ENCODE measurements at places on chromosomes 5 and 9.

DNA sequence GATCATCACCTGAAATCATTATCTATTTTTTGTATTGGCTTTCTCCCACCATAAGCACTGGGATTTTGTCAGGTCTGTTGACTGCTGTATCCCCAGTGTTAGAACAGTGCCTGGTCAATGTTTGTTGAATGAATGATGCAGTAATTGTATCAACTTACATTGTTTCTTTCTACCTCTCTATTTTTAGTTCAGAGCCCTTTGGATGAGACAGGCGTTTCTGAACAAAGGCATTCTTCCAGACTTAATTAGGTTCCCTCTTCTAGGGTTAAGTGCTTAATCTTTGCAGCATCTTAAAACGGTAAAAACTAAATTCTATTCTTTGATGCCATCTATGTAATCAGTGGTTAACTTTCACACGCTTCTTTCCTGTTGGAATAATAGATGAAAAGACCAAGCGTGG, 26.3 kb downstream of the SLC44A1 start:
- DNase-seq: no peak

- no peak for DNase-seq
These were observed 41.2 kb upstream of the SVEP1 start for GRCh38 chr9:110620726-110621125.

- DNase-seq: no peak
These were observed 276.6 kb downstream of the MAST4 start for GRCh38 chr5:66872736-66873331.

- no peak for DNase-seq
These were observed 7.6 kb downstream of the OTULIN start for GRCh38 chr5:14672082-14672481.

DNA sequence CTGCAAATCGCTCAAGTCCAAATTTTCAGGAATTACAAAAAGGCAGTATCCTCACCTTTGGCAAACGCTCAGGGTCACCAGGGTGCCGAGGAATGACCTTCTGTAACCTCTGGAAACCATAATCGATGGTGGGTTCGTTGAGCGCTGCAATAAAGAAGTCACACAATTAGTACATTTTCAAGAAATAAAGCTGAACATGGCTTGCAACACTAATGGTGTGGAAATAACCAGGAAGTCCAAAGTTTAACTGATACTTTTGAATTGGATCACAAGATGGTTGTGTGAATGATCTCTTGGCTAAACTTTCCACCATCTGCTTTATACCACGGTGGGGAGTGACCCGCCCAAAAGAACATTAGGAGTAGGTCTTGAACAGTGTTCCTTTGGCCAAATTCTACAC, 368.7 kb downstream of the EBF1 start:
- no peak for DNase-seq

DNA sequence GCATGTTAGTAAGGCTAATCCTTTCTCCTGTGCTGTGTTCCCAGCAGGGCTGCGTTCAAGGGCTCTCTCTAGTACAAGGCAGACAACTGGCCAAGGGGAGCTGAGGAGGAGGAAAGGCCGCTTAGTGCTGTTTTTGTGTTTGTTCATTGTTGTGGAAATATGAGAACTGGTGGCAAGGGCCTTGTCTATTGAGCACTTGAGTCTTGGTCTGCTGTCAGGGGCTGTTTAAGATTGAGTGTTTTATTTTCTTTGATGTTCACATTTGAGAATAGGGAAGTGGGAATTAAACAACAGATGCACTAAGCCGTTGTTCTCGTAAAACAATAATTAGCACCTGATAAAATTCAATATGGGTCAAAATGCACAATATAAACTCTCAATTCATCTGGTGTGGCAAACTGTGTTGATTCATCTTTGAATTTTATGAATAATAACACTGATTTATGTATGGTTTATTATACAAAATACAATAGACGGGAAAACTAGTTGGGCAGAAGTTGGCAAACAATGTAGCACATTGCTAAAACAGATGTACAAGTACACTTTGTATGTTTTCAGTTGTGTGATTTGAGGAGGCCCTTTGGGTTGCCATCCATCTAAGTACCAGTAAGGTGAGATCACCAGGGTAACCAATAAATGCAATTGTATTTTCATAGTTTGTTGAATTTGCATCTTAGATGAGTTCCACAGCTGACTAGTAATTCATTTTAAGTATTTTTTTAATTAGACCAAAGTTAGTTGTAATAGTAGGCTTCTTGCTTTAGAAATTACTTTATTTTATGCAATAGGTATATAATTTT, 97.6 kb upstream of the GRHPR start:
- no peak for DNase-seq

GRCh38 chr9:136055715-136056545, 39.2 kb downstream of the NACC2 start:
- no peak for DNase-seq

GRCh38 chr9:38171538-38171884, 102.5 kb upstream of the SHB start:
- DNase-seq: no peak

- no peak for DNase-seq
These were observed 495.0 kb downstream of the PRELID2 start for GRCh38 chr5:145340099-145340498.

GRCh38 chr5:61069150-61069549, 93.1 kb downstream of the SMIM15 start:
- no peak for DNase-seq

- no peak for DNase-seq
These were observed 473.5 kb downstream of the ACTL7B start for GRCh38 chr9:108382310-108382709.

DNA sequence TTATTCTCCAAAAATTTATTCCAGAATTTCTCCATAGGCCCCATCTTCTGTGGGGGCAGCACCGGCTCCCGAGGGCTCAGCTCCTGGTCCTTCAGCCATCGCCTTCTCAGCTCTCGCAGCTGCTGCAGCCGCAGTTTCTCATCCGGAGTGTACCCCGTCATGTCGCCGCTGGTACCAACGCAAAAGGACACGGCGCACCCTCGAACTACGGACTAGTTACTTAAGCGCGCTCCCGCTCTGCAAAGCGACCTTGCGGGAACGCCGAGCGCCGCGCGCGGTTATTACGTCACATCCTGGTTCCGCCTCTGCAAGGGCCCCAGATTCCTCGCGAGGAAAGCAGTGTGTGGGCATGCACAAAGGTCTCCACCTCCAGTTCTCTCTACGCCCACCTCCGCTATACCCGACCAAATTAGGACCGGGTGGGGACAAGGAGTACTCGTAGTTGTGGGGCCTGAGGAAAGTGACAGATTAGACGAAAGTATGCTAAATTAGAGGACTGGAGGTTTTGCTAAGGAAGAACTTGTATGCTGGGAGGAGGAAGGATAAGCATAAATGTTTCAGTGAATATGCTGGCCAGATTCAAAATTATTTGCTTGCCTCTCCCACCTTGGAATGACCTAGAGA, at the start of gene NDUFB6:
Gene NDUFB6 (minus strand): TSS at position 260 of the 624 bp plus-strand sequence. CDS start 99 bp downstream, at position 161.
- peak; percentile 93 for DNase-seq

- no peak for DNase-seq
These were observed 199.9 kb downstream of the PIK3R1 start for GRCh38 chr5:68415177-68416085.

DNA sequence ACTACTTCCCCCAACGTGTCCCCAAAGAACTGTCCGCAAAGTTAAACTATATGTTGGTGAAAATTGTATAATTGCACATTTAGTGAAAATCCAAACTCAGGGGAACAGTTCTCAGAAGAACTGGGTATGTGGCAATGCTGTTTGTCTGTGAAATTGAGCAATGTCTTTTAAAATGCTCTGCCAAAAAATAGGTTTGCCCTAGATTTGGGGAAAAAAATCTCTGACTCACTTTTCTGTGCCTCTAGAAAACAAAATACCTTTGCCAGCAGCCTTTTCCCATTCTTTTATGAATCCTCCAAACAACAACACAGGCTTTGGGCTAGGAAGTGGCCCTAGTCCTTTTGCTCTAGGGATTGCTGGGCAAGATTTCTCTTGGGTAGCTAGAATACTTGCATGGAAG, 37.4 kb upstream of the ZNF608 start:
- DNase-seq: no peak

All from stimulated activated CD4-positive, alpha-beta T cell treated with anti-CD3 and anti-CD28 coated beads, Interleukin-2, amount 100 ng/mL, for 48 hours (primary cell).